Left cardiac atrium (tissue), 4 donors: ENCODE measurements at places on chromosomes 7 and 10. TPM values are rescaled to one million over a fixed set of nuclear protein-coding genes. Genes with fewer than 3 reads are reported as not detected.

ASB15 gene
- 34.3 TPM for total RNA-seq

- no peak for DNase-seq
Measured at GRCh38 chr7:80772347-80772993, 134.0 kb downstream of the CD36 start.

DNA sequence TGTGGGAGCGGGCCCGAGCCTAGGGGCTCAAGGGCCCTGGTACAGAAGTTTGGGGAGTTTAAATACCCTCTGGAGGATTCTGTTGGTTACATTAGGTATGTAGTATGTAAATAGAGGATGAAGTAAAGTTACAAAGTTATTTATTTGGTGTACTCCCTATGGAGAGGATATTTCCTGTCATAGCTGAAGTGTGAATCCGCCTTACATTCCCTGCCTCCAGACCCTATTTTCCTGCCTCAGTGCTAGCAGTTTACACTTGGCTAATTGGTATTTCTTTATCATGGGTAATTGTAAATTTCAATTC, 60.6 kb upstream of the KLF14 start:
- no peak for DNase-seq

CYP26C1 gene
- not detected for total RNA-seq

GRCh38 chr10:24898501-24898900, 53.9 kb downstream of the PRTFDC1 start:
- DNase-seq = no peak

DNA sequence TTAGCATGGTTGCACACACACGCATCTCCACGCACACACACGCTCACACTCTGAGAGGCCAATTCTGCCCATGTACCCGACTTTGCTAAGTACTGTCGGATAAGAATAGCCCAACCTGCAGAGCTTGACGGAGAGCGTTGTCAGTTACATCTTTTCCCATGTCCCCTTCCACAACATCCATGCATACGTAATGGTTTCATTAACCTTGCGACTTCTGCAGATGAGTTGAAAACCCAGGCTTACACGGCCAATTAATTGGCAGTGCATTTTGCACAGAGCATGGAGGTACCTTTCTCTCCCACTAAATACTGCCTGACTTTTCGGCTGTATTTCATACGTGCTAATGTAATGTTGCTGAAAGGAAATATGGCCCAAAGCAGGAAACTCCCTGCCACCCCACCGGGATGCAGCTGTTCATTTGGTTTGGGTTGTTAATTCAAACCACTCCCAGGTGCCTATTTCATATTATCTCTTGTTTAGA, 291.2 kb upstream of the HABP2 start:
- DNase-seq = no peak

OSBPL3 gene
- 10.0 TPM for total RNA-seq

- DNase-seq = no peak
Measured at GRCh38 chr10:128867819-128868218, 599.2 kb upstream of the MGMT start.

DNA sequence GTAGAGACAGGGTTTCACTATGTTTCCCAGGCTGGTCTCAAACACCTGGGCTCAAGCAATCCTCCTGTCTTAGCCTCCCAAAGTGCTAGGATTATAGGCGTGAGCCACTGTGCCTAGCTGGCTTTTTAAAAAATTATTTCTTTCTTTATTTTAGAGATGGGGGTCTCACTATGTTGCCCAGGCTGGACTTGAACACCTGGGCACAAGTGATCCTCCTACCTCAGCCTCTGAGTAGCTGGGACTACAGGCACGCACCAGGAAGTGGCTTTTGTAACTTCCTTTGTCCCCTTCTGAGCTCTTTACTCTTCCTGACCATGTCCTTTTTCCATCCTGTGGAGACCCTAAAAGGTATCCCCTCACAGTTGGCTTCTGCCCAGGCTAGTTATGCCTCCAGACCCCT, 2.1 kb upstream of the MYOZ1 start:
- no peak for DNase-seq

RBP4 gene
- 87.1 TPM for total RNA-seq

ZNF239 gene
- total RNA-seq = 2.2 TPM

MMP21 gene
- total RNA-seq = 0.38 TPM

TRIM73 gene
- total RNA-seq = 2.7 TPM

- DNase-seq = no peak
Measured at GRCh38 chr7:1785839-1786238, 115.8 kb downstream of the ELFN1 start.

DNA sequence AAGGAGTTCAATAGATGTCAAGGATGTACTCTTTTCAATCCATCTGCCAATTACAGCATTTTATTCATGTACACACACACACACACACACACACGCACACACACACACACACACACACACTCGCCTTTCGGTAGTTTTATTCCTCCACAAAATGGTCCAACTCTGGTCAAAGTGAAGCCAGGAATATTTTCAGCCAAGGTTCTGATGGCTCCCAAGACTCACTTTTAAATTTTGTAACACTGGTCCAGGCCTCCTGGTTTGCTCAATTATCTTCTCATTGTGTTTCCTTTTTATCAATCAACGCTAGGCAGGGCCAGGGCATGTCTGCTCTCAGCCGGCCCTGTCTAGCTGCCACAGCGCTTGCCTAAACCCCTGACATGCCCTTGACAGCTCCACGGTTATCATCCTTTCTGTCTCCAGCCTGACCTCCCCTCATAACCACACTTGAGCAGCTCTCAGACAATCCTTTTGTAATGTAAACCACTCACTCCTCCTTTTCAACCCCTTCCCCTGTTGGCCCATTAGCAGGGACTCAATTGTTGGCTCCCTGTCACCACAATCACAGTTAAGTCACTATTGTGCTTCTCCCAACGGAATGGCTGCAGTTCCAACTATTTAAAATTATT, 115.1 kb downstream of the ICA1 start:
- no peak for DNase-seq

DNA sequence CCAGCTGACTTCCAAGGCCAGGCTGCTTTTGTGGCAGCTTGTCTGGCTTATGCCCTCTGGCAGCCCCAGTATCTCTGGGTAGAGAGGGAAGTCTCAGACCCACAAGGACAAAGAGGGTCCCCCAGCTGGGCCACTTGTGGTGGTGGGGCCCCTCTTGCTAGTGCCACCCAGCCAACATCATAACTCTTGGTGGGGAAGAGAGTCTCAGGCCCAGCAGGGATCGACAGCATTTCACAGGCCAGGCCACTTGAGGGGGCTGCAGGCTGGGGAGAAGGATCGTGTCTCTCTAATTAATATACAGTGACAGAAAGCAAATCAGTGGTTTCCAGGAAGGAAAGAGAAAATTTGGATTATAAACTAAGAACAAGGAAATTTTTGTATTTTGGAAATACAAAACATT, 76.0 kb downstream of the TYW1B start:
- DNase-seq = no peak

GRCh38 chr10:18984531-18984930, 64.1 kb upstream of the MALRD1 start:
- no peak for DNase-seq

DNA sequence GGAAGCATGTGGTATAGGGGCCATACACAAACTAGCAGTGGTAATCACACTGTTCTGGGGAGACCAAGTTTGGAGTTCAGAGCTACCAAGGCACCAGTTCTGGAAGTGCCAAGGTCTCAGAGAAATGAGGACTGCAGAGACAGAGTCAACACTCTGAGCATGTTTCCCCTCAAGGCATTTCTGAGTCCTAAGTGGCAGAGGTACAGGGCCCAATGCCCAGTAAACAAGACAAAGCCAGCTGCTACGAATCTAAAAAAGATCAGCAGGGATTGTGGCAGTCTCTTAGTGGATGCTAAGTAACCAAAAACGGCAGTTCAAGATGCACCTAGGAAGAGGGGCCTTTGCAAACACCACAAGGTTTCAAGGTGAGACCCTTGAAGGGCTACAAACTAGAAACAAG, 271.9 kb downstream of the TNS3 start:
- DNase-seq = no peak

- no peak for DNase-seq
Measured at GRCh38 chr10:126654579-126654978, 15.9 kb downstream of the C10orf90 start.

NKX6-2 gene
- not detected for total RNA-seq

DNA sequence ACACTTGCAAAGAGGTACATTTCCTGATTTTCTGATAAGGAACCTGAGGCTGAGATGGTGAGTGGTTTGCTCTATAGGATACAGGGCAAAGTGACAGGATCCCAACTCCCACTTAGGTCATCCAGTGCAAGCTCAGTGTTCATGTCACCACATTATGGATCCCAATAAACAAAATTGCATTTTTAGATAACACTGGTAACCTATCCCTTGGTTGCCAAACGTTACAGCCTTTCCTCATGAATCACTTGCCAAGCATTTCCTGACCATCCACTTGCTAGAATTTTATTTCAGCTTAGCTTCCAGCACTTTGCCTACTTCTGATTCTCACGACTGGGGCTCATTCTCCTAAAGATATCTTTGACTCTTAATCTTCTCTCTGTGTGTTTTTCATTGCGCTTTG, 131.4 kb upstream of the ODAD2 start:
- no peak for DNase-seq

- DNase-seq = no peak
Measured at GRCh38 chr10:667602-668143, 21.8 kb downstream of the DIP2C start.

DNA sequence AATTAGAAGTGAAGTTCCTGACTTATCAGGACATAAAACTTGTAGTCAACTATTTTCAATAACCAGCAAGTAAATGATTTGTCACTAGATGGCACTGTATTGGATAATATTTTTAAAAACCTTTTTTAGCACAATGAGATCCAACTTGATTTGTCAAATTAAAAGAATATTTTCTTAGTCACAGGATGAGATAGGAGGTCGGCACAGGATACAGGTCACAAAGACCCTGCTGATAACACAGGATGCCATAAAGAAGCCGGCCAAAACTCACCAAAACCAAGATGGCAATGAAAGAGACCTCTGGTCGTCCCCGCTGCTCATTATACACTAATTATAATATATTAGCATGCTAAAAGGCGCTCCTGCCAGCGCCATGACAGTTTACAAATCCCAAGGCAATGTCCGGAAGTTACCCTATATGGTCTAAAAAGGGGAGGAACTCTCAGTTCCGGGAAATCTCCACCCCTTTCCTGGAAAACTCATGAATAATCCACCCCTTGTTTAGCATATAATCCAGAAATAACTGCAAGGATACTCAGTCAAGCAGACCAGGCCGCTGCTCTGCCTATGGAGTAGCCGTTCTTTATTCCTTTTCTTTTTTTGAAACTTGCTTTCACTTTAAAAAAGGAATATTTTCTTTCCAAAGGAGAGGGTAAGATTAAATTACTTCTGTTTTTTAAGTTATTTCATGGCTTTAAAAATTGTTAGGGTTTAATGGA, 255.7 kb upstream of the MKLN1 start:
- DNase-seq = peak; percentile 74

DNA sequence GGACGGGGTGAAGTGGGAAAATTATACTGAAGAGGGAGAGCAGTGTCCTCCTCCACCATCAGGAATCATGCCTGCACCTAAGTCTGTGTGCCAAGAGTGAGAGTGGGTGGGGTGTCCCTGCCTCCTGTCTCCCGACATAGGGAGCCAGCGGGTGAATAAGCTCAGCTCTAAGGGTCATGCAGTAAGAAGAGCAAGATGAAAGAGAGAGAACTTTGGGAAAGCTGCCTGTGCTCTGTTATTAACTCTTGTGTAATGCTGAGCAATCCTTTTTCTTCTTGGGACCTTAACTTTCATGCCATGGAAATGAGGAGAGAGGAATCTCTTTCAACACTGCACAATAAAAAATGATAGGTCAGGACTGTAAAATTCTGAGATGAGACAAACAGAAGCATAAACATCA, 7.9 kb upstream of the TCAF1 start:
- DNase-seq = no peak
